T-helper 1 cell (primary cell): ENCODE measurements at places on chromosomes 5 and 9.

GRCh38 chr9:9286001-9286400, 1326.8 kb downstream of the PTPRD start:
- DNase-seq = no peak

- no peak for DNase-seq
Measured at GRCh38 chr5:42321785-42322184, 101.5 kb upstream of the GHR start.

DNA sequence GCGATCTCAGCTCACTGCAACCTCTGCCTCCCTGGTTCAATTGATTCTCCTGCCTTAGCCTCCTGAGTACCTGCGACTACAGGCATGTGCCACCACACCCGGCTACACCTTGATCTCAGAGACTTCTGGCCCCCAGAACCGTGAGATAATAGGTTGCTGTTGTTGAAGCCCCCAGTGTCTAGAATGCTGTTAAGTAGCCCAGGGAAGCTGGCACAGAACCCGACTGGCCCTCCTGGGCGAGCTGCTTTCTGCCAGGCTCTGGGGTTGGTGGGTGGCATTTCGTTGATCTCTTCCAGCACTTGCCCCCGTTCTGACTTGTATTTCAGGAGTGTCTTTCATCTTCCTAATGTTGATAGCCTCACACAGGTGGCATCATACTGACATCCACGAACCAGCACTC, 807.1 kb downstream of the CDH9 start:
- no peak for DNase-seq

GRCh38 chr5:136032564-136032963, 3.8 kb downstream of the TGFBI start:
- no peak for DNase-seq

DNA sequence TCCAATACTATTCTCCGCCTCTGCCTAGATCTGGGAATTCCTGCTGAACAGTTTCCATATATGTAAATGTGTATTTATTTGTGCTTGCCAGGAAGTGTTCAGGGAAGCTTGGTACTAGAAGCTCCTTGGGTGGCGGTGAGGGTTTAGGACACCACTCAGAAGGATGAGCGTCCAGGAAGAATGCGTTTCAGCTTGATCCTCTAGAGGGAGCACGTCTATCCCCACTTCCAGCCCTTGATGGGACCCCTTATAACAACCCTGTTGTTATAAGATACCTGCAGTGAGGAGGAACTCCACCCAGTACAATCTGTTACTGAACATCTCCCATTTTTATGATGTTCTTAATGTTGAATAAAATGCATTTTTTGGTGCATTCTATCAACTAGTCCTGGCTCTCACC, 88.9 kb downstream of the CYFIP2 start:
- DNase-seq = no peak

- no peak for DNase-seq
Measured at GRCh38 chr9:35557320-35557719, 47.7 kb upstream of the TESK1 start.

DNA sequence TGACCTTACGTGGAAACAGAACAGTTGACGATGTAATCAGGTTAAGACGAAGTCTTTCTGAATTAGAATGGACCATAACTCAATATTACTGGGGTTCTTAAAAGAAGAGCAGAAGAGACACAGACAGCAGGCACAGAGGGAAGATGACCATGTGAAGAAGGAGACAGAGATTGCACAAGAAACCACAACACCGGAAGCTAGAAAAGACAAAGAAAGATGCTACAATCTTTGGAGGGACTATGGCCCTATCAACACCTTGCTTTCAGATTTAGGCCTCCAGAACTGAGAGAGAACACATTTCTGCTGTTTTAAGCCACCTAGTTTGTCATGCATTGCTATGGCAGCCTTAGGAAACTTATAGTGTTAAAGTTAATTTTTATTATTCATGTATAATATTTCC, 27.1 kb downstream of the CDH9 start:
- no peak for DNase-seq

DNA sequence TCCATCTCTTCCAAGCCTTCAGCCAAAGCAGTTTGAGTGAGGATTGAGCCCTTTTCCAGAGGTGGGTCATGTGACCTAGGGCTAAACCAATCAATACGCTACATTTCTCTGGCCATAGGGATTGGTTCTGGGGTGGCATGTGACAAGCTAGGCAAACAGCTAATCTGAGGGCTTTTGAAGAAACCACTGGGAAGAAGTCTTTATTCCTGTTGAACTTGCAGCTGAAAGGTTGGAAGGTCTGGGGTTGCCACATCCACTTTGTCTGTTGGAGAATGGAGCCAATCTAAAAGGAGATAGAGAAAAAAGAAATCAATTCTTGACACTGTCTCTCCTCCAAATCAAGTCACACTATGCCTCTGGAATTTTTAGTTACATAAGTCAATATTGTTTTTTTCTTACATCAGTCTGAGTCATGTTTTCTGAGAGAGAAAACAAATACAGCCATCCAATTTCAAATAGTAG, 637.8 kb upstream of the WWC1 start:
- DNase-seq = no peak

DNA sequence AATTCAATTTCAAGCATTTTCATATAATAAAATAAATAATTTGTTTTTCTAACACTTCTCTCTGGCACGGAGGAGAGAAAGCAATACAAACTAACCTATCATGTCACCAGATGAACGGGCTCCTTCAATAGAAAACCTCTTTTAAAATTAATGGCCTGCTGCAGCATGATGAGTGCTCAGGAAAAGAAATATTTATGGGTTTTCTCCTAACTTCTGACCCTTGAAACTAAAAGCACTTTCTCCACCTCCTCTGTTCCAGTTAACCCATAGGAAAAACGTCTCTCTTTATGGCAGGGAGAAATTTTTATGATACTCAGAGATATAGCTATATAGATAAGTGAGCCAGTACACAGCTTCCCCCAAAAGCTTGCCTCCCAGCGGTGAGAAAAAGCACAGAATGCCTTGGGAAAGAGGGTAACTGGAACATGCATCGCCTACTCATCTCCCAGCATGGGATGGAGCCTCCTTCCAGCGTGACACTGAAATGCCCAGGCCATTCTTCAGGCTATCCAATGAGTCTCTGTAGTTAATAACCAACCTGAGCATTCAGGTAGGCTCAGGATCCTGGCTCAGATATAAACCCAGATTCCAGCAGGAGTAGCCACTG, 963.0 kb upstream of the DMAC1 start:
- DNase-seq = no peak

- no peak for DNase-seq
Measured at GRCh38 chr5:141942185-141942857, 15.7 kb downstream of the PCDH12 start.

DNA sequence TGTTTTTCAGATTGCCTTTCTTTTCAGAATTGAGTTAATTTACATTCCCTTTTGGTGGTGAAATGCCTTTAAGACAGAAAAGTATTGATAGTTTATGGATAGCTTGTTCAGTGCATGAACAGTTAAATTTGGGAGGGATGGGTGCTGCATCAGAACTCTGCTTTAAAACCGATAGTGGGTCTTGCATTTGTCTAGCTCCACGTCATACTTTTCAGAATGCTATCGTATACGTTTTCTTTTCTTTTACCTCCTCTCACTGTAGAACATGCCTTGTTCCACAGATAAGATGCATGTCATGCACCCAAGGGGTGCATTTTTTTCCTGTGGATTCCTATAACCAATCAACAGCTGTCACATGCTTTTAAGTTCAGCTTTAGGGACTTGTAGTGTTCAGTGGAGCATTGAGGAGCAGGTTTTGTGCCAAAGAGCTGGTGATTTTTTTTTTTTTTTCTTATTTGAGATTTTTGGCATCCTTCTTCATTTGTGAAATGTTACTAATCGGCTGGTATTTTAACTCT, 2.3 kb downstream of the SLC44A1 start:
- DNase-seq = no peak

GRCh38 chr5:19771174-19771835, 216.7 kb downstream of the CDH18 start:
- DNase-seq = no peak

DNA sequence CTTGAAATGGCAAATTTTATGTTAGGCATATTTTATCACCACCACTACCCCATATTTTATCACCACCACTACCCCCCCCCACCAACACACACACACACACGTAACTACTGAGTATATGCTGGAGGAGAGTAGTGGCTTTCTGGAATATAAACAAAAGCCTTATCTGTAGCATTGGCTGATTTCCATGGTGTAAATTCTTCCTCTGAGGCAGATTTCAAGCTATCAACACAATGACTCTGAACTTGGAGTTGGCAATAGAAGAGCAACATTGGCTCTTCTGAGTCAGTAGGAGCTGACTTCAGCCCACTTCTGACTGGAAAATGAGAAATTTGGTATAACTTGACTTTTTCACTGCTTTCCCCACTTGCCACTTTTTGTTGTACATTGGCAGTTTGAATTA, 143.0 kb downstream of the CAVIN4 start:
- DNase-seq = no peak

- no peak for DNase-seq
Measured at GRCh38 chr9:35842795-35843194, 13.8 kb downstream of the TMEM8B start.

DNA sequence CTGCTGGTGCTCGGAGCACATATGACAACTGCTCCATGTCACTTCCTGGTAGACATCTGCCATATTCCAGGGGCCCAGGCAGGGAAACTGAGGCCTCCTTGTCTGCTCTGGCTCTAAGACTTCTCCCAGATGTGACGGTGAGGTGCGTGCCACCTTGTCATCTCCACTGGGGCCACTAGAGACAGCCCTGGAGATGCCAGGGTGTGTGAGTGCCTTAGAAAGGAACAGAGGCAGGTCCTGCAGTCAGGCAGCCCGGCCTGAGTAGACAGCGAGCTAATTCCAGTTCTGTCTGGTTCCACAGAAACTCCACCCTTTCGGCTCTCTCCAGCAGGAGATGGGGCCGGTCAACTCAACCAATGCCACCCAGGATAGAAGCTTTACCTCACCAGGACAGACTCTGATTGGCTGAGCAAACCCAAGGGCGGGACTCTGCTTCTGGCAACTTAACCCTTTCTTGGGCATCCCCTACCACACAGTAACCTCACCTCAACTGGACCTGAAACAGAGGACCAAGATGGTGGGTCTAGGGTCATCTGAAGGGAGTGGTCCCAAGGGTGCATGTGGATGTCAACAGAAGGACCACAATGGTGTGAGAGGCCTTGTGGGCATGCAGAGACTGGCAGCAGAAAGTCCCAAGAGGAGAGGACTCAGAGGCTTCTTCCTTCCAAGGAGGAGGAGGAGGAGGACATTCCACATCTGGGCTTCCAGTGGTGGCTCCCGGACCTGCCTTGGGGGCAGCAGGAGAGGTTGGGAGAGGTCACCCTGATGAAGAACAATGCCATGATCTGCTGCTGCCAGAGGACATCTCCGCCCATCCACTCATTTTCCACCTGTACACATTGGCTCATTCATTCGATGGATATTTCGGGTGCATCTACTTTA, 77.7 kb downstream of the RGS3 start:
- no peak for DNase-seq

DNA sequence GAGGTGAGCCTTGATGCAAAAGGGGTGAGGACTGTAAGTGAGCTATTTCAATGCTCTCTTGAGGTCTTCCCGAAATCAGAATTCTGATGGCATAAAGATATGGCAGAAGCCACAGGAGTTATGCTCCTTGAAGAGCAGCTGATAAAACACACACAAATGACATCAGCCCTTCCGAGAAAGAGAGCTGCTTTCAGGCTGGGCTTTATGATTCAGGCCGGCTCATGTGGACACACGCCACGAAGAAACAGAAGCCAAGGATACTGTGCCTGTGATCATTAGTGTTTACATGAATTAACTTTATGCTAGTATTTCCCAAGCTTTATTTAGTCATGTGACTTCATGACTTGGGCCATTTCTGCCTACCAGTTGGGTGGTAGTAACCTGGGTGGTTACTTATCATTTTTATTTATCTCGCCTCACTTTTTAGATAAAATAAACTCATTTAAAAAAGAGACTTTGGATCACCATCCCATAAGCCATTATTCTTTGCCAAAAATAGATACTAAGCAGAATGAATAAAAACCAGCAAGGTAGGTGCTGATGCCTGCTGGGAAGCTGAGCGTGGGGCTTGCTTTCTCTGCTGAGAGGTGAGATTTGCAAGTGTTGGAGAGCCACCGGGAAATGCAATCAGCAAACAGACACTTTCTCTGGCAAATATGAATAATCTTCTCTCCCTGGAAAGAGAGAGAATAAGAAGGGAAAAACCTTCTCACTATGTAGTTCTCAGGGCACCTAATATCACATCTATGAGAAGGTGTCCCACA, 73.0 kb upstream of the SLC25A51 start:
- no peak for DNase-seq

DNA sequence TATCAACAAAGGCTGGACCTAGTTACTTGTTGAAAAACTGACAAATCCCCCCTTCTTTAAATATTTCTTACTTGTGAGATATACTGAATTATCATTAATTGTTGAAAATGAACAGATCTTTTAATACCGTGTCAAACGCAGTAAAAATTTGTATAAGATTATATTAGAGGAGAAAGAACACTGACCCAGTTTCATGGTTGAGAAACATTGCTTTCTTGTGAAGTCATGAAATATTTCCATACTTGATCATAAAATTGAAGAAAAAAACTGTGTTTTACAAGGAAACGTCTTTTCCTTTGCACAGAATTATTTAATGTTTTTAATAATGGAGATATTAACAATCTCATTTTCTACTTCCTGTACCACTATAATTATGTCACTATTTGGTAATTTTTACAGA, 45.8 kb downstream of the MOCS2 start:
- DNase-seq = no peak

- DNase-seq = no peak
Measured at GRCh38 chr5:92916036-92916435, 665.0 kb downstream of the NR2F1-AS1 start.

DNA sequence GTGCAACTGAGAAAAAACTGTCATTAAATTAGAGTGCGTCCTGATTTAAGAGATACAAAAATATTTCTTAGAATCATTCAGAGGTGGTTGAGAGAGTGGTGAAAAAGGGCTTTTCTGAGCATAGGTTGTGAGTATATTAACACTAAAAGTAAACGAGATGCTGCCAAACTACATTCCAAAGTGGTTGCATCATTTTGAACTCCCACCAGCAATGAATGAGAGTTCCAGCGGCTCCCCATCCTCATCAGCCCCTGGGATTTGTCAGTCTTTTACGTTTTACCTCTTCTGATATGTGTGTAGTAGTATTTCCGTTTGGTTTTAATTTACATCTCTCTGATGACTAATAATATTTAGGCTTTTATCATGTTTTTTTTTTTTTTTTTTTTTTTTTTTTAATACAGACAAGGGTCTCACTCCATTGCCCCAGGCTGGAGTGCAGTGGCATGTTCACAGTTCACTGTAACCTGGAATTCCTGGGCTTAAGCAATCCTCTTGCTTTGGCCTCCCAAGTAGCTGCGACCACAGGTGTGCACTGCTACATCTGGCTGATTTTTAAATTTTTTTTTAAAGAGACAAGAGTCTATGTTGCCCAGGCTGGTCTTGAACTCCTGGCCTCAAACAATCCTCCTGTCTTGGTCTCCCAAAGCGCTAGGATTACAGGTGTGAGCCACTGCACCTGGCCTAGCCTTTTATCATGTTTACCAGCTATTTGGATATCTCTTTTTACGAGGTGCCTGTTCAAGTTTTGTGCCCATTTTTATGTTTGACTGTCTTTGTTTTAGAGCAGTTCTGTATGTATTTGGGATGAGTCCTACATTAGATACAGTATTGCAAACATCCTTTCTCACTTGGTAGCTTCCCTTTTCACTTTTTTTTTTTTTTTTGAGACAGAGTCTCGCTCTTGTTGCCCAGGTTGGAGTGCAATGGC, 17.0 kb downstream of the PRRT1B start:
- no peak for DNase-seq
